ENCODE measurements at places on chromosomes 5 and 9.

- H3K4me3 ChIP-seq: no peak overlapping the region
- DNase-seq: no peak
- H3K36me3 ChIP-seq: peaks cover 77% of the 10 kb centered on the region
- H3K4me1 ChIP-seq: no peaks in the 10 kb centered on the region
- no peaks in the 10 kb centered on the region for H3K27me3 ChIP-seq
Observed at GRCh38 chr5:863244-863805, 12.5 kb upstream of the ZDHHC11 start.

DNA sequence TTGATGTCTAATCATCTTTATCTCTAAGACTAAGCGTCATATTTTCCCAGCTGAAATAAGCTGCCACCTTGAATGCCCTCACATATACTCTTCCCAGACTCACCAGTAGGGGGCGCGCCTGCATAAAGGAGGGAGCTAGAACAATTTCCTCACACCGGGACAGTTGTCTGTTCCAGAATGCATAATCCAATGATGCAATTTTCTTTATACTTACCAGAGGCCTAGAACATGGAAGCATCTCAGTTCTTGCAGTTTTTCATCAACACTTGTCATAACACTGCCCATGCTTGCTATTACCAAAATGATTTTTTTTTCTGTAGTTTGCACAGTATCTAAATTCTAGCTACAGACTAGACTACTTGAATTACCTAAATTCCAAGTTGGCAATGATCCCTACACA, 203.9 kb downstream of the FRMD3 start:
- no peak overlapping the region for H3K4me3 ChIP-seq
- H3K27me3 ChIP-seq: no peaks in the 10 kb centered on the region
- peaks cover 10% of the 10 kb centered on the region for H3K36me3 ChIP-seq
- no peaks in the 10 kb centered on the region for H3K4me1 ChIP-seq

GRCh38 chr5:65819905-65820240, 97.9 kb downstream of the NLN start:
- no peak overlapping the region for H3K4me3 ChIP-seq
- H3K4me1 ChIP-seq: peaks cover 9% of the 10 kb centered on the region
- no peak overlapping the region for H3K27ac ChIP-seq
- H3K27me3 ChIP-seq: no peaks in the 10 kb centered on the region

DNA sequence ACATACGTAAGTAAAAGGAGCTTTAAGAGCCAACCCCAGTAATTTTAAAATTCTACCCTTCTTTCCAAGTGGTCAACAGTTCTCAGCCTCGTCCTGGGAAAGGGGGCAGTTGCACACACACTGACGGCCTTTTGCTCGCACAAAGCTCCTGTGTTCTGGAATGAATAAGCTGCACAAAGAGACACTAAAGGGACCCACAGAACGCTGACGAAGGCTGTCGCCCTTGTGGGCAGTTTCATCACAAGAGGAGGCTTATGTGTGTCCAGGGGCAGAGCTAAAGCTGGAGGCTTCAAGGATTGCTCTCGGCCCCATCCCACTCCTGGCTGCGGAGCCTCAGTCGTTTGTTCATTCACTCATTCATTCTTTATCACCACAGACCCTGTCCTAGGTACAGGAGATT, 67.0 kb upstream of the NEK6 start:
- H3K4me3 ChIP-seq: no peak overlapping the region
- no peak overlapping the region for H3K27ac ChIP-seq
- no peaks in the 10 kb centered on the region for H3K27me3 ChIP-seq
- no peaks in the 10 kb centered on the region for H3K36me3 ChIP-seq

DNA sequence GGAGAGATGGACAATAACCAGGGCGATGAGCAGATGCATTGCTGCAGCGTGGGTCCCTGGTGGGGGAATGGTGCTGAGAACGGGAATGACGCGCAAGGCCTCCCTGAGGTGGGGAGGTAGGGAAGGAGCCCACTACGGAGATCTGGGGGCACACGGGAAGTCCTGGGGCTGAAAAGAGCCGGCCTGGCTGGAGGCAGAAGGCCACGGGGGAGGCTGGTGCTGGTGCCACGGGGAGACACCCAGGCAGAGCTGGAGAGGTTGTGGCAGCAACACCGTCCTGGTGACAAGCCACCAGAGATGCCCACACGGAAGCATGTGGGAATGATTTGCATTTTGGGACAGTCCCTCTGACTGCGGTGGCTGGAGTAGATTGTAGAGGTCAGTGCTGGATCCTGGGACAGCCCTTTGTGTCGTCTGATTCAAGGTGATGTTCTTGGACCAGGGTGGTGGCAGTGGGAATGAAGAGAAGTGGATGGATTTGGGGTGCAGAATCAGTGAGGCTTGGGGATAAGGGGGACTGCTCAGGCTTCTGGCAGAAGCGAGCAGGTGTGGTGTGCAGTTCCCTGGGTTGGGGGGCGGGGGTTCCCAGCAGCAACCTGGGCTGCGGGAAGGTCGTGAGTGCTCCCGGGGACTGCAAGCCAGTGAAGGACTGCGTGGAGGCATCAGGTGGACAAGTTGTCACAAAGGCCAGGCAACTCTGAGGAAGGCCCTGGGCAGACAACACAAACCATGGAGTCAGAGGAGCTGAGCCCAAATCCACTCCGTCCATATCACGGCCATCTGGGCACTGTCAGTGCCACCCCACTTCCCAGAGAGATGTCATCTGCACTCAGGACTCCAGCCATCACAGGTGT, 25.2 kb upstream of the CNOT6 start:
- no peaks in the 10 kb centered on the region for H3K36me3 ChIP-seq
- no peak for DNase-seq
- H3K27ac ChIP-seq: no peak overlapping the region
- H3K4me3 ChIP-seq: no peak overlapping the region
- no peaks in the 10 kb centered on the region for H3K27me3 ChIP-seq
- peaks cover 7% of the 10 kb centered on the region for H3K4me1 ChIP-seq

DNA sequence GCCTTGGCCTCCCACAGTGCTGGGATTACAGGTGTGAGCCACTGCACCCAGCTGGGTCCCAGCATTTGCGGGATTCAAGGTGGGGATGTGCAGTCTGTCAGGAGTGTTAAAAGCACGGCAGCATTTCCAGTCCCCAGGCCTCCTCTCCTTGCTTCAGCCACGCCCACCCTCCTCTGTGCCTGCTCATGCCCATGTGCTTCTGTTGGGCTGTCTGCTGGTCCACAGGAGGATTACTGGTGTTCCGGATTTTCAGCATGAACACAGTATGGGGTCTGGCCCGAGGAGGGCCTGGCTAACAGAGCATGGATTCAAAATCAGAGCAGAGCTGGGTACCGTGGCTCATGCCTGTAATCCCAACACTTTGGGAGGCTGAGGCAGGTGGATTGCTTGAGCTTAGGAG, 5.5 kb downstream of the ARRDC1 start:
- H3K4me3 ChIP-seq: no peak overlapping the region
- no peak for DNase-seq
- peaks cover 32% of the 10 kb centered on the region for H3K36me3 ChIP-seq
- H3K4me1 ChIP-seq: peaks cover 28% of the 10 kb centered on the region
- H3K27ac ChIP-seq: no peak overlapping the region

DNA sequence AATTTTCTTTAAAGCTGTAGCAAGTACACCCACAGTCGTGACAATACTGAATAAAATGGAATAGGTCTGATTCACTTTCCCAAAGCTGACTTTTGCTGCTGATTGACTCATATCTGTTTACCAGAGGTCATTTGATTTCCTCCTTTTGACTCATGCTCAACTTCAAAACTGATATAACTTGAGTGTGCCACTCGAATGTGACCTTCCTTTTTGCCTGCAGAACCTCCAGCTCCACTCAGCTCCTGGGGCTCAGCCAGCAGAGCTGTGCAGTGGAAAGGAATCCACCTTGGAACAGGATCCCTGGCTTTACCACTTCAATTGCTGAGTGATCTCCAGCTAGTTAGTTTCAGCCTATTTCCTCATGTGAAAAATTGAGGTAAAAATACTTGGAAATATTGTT, 84.1 kb downstream of the FEM1C start:
- DNase-seq: peak; percentile 61
- H3K27ac ChIP-seq: peak overlapping the region; percentile 77
- no peaks in the 10 kb centered on the region for H3K27me3 ChIP-seq

- H3K27ac ChIP-seq: no peak overlapping the region
- DNase-seq: no peak
- no peaks in the 10 kb centered on the region for H3K27me3 ChIP-seq
Observed at GRCh38 chr9:20610591-20610990, 11.7 kb downstream of the MLLT3 start.

GRCh38 chr5:52043543-52043942, 660.3 kb downstream of the ISL1 start:
- H3K27me3 ChIP-seq: no peaks in the 10 kb centered on the region
- H3K4me3 ChIP-seq: no peak overlapping the region
- DNase-seq: no peak
- H3K36me3 ChIP-seq: no peaks in the 10 kb centered on the region
- H3K4me1 ChIP-seq: no peaks in the 10 kb centered on the region
- H3K27ac ChIP-seq: no peak overlapping the region

GRCh38 chr9:124675261-124676158, 95.6 kb downstream of the NR6A1 start:
- DNase-seq: no peak
- H3K36me3 ChIP-seq: peaks cover 62% of the 10 kb centered on the region
- H3K4me3 ChIP-seq: no peak overlapping the region

GRCh38 chr5:96324708-96325107, 108.3 kb downstream of the PCSK1 start:
- H3K27ac ChIP-seq: 0 out of 2 replicates have a peak overlapping the region, but pooled peaks have one; percentile 26
- DNase-seq: peak; percentile 55
- no peaks in the 10 kb centered on the region for H3K27me3 ChIP-seq
- peaks cover 9% of the 10 kb centered on the region for H3K4me1 ChIP-seq
- no peak overlapping the region for H3K4me3 ChIP-seq

GRCh38 chr5:39755986-39756385, 331.2 kb upstream of the DAB2 start:
- peaks cover 41% of the 10 kb centered on the region for H3K4me1 ChIP-seq
- H3K36me3 ChIP-seq: peaks cover 3% of the 10 kb centered on the region
- H3K4me3 ChIP-seq: no peak overlapping the region
- H3K27ac ChIP-seq: peak overlapping the region; percentile 95

GRCh38 chr5:162248107-162248713, 180.6 kb downstream of the GABRG2 start:
- H3K27me3 ChIP-seq: no peaks in the 10 kb centered on the region
- DNase-seq: no peak
- no peak overlapping the region for H3K27ac ChIP-seq
- H3K4me3 ChIP-seq: no peak overlapping the region
- no peaks in the 10 kb centered on the region for H3K4me1 ChIP-seq

DNA sequence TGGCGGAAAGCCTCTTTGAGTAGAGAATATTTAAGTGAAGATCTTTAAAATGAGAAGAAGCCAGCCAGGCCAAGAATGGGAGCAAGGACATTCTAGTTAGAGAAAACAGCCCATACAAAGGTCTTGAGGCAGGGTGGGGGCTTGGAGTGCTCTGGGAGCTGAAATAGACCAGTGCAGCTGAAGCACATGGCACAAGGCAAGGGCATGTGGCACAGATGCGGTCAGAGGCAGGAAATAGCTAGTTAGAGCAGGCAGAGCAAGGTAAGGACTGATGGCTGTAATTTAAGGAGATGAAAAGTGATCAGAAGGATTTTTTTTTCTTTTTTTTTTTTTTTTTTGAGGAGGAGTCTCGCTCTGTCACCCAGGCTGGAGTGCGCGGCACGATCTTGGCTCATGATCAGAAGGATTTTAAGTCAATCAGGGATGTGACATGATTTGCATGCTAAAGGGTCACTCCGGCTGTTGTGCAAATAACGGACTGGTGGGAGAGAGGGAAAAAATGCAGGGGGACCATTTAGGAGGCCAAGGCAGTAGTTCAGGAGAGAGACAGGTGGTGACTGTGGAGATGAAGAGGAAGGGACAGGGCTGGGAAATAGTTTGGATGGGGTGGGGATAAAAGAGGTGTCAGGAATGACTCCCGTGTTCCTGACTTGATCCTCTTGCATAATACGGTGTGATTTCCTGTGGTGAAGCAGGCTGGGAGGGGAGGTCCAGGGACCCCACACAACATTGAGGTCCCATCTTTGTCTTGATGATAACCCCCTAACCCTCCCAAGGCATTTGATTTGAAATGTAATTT, 207.6 kb downstream of the HSPA4 start:
- DNase-seq: no peak
- H3K4me3 ChIP-seq: no peak overlapping the region
- H3K4me1 ChIP-seq: peaks cover 9% of the 10 kb centered on the region

DNA sequence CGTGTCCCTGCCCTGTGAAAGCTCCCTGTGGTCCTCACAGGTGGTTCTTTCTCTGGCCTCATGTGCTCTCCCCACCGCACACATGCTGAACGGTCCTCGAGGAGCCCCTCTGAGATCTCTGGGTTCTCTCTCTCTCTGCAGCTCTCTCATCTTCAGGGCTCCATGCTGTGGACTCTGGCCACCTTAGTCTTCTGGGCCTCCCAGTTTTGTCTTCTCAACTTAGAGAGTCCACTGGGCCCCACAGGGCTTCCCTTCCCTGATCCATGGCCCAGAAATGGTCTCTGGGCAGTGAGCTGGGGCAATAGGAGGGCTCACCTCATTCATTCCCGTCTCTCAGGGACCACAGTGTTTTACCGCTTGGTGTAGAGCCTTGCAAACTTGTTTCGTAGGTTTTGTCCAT, 26.4 kb downstream of the FGD3 start:
- DNase-seq: no peak
- peaks cover 4% of the 10 kb centered on the region for H3K4me1 ChIP-seq
- H3K4me3 ChIP-seq: no peak overlapping the region
- no peaks in the 10 kb centered on the region for H3K36me3 ChIP-seq
- no peaks in the 10 kb centered on the region for H3K27me3 ChIP-seq
- no peak overlapping the region for H3K27ac ChIP-seq

GRCh38 chr5:14415024-14415697, 166.4 kb upstream of the OTULINL start:
- H3K4me1 ChIP-seq: peaks cover 58% of the 10 kb centered on the region
- no peaks in the 10 kb centered on the region for H3K27me3 ChIP-seq
- no peak overlapping the region for H3K4me3 ChIP-seq
- H3K36me3 ChIP-seq: peaks cover 85% of the 10 kb centered on the region
- no peak overlapping the region for H3K27ac ChIP-seq
- DNase-seq: no peak

DNA sequence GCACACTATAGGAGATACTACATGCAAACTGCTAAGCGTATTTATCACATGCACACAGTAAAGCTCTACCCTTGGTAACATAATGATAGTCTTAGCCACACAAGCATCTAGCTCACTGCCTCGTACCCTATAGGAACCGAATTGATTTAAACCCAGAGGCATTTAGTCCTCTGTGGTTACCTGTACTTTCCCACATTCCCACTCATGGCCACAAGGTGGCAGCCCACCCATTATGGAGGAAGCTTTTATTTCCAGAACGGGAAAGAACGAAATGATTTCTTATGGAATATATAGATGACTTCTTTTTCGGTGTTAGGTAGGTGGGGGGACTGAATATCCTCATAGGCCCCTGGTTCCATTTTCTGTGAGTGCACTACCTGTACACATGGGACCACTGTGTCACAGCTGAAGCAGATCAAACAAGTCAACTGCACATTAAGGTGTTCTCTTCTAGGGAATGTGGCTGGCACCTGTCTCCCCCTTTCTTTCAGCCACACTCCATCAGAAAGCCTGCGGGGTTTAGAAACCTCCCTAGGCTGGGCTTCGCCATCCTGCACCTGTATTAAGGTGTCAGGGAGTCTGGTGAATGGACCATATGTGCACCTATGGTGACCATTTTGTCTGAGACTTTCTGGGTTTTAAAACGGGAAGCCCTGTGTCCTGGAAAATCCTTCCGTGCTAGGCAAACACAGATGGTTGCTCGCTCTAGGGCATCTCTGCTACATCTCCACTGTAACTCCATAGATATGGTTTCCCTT, 313.2 kb downstream of the SLIT3 start:
- H3K27me3 ChIP-seq: no peaks in the 10 kb centered on the region
- H3K27ac ChIP-seq: no peak overlapping the region
- H3K4me1 ChIP-seq: peaks cover 31% of the 10 kb centered on the region
- no peaks in the 10 kb centered on the region for H3K36me3 ChIP-seq
- peak; percentile 81 for DNase-seq

Data from SJSA1 (cell line).